Stimulated activated CD8-positive, alpha-beta memory T cell treated with anti-CD3 and anti-CD28 coated beads, Interleukin-15, amount 100 ng/mL, for 1 hour (primary cell): ENCODE measurements at places on chromosomes 16 and 17.

- DNase-seq = no peak
These were observed 40.0 kb upstream of the CD300E start for GRCh38 chr17:74663561-74663960.

- no peak for DNase-seq
These were observed 4.5 kb upstream of the FOXL1 start for GRCh38 chr16:86573646-86574508.

DNA sequence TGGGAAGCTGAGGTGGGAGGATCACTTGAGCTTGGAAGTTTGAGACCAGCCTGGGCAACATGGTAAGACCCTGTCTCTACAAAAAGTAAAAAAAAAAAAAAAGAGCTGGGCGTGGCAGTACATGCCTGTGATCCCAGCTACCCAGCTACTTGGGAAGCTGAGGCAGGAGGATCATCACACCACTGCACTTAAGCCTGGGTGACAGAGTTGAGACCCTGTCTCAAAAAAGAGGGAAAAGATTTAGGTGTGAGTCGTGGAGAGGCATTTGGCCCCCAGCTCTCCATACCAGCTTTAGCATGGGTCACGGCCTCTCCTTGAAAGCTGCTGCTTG is 19.1 kb downstream of the ST6GALNAC2 start:
- no peak for DNase-seq

DNA sequence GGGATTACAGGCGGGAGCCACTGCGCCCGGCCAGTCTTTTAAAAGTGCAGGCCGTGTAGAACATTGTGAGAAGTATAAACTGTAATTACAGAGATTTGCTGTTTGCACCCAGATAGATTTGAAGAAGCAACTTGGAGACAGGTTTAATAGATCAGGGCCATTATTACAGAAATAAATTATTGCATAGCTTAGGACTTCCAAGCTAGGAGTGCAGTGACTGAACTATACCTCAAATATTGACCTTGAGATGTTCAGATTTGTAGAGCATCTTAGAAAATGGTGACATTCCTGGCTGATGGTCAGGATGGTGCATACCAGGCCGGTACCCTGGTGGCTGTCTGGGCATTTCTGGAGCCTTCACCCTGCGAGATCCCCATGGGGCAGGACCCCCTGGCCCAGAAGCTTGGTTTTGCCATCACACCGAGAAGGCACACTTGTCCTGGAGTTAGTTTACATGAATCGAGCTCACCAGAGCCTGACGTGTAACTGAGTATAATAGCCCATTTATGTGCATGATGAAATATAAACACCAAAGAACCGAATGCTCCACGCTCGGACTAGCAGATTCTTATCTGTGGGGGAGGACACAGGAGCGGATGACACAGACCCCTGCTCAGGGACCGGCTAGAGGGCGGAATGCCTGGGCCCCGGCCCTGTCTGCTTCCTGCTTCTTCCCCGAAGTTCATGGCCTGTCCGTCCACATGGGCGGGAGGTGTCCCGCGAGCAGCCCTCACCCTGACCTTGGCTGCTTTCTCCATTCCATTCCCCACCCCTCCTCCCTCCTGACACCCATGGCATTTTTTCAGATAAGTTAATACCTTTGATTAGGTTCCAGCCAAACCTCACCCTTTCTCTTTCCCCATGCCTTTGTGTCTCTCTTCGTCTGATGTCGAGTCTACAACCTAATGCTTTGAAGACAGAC is 32.1 kb downstream of the CCDC40 start:
- no peak for DNase-seq

DNA sequence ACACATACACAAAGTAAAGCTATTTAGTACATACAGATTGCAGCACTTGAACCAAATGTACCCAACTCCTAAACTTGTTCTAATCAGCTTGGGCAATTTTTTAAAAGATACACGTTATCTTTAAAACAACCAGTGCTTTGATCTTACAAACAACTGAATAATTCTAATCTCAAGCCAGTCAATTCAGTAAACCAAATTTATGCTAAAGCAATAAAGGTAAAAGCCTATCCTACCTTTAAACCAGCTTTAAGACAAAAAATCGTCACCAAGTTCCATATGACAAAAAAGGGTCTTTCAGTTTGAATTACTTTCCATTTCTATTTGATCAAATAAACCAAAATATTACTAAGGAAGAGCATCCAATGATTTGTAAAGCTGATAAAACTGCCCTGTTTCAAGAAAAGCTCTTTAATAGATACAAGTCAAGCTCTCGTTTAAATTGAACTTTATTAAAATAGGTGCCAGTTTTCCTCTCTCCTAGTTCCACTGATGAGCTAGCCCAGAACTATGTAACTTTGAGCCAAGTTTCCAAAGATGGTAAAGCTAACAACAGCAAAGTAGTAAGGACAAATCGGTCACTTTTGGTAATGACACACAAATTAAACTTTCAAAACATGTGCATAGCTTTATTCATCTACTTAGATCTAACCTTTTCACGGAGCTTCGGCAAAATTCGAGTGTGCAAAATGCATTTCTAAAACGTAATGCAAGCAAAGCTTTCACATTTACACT is 10.2 kb downstream of the CRYBA1 start:
- no peak for DNase-seq

DNA sequence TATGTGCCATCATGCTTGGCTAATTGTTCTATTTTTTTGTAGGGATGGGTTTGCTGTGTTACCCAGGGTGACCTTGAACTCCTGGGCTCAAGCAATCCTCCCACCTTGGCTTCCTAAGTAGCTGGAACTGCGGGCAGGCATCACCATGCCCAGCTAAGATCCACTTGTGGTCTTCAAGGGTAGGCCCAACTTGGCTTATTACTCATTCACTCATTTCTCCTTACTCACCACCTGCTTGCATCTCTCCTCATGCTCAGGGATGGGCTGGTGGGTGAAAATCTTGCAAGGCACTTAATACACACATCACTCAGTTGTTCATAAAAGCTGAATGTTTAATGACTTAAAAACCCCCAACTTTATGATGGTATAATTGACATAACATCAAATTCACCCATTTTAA is 207.8 kb downstream of the SHISA9 start:
- DNase-seq = no peak

DNA sequence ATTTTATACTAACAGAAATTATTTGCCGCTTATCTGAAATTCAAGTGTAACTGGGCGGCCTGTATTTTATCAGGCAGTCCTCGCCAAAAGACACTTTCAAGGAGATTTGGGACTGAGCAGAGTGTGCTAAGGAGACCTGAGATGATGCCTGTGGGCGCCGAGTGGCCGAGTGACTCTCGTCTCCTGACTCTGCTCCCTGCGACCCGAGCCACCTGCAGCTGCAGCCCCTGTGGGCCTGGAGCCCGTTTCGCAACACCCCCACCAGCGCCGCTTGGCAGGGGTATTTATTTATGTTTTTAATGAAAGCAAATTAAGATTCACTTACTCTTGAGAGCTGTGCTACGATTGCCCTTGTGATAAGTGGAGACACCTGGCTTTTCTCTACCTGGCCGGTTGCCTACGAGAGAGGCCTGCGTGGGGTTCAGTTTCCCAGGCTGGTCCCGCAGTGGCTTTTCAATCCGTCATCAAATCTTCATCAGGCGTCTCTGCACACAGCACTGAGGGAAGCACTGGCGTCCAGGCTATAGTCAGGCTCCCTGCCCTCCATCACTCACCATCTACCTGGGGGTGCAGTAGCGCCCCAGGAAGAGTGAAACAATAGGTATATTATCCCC is 124.0 kb downstream of the SEC14L1 start:
- DNase-seq = no peak

GRCh38 chr17:28724500-28725165 is 1.4 kb downstream of the TLCD1 start:
- no peak for DNase-seq

GRCh38 chr16:77057161-77057774 is 133.7 kb upstream of the MON1B start:
- no peak for DNase-seq

GRCh38 chr17:31095236-31096105 is 694 bp downstream of the NF1 start:
- no peak for DNase-seq

GRCh38 chr17:16050844-16051243 is 51.2 kb downstream of the TTC19 start:
- no peak for DNase-seq

DNA sequence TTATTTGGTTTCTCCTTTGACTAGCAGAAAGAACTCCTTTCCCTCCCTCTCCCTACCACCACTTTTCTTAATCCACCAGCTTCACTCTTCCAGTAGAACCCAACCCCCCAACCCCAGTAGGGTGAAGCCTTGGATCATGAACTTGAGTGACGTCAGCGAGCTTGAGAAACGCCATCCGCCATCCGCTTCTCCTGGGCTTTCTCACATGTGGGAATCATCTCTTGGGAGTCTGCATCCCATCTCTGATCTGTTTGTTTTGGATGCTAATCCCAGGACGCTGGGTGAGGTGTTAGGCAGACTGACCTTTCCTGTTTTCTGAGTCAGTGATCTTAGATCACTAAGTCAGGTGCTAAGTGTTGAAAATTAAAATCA is 16.0 kb upstream of the SOX9 start:
- DNase-seq = no peak

- DNase-seq = no peak
These were observed 27.2 kb upstream of the TOB1 start for GRCh38 chr17:50893183-50893993.

GRCh38 chr16:26475596-26475995 is 591.1 kb upstream of the C16orf82 start:
- no peak for DNase-seq

- no peak for DNase-seq
These were observed 26.9 kb upstream of the LITAF start for GRCh38 chr16:11613381-11614303.

- DNase-seq = no peak
These were observed 10.3 kb upstream of the FZD2 start for GRCh38 chr17:44546671-44547606.

GRCh38 chr16:49382916-49383315 is 9.3 kb downstream of the C16orf78 start:
- DNase-seq = no peak

GRCh38 chr17:19290066-19290705 is 53.0 kb downstream of the EPN2 start:
- no peak for DNase-seq

GRCh38 chr17:19975601-19976000 is 2.0 kb downstream of the AKAP10 start:
- DNase-seq = no peak

DNA sequence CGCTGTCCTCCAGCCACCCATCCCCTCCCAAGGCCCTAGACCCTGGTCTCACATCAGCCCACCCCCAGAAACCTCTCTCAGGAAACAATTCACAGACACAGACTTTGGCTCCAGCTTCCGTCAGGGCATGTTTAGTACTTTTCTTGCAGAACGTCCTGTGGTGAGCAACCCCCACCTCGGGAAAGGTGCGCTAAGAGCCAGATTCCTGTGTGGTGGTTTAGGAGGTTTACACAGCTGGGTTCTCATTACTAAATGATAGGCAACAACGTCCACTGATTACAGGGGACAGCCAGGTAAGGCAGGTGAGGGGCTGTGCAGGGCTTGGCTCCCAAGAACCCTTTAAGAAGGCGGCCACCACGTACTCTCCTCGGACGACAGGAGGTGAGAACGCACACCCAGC is 29.3 kb downstream of the KIFC3 start:
- no peak for DNase-seq

- DNase-seq = no peak
These were observed 2.5 kb upstream of the SLC13A2 start for GRCh38 chr17:28470914-28471366.

DNA sequence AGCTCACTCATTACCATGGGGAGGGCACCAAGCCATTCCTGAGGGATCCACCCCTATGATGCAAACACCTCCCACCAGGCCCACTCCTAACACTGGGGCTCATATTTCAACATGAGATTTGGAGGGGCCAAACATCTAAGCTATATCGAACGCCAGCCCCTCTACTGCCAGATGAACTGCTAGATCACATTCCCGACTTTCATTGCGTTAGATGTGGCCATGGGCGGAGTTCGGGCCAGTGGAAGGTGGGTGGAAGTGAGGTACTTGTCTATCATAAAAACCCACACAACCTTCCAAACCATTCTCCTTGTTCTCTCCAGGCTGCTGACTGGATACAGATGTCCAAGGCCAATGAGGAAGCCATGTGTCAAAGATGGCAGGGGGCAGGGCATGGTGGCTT is 27.0 kb upstream of the ANKRD40CL start:
- no peak for DNase-seq

- no peak for DNase-seq
These were observed 49.4 kb downstream of the IQCK start for GRCh38 chr16:19767497-19767896.

GRCh38 chr17:81253358-81254131 is 14.4 kb downstream of the NDUFAF8 start:
- DNase-seq = peak; percentile 41

DNA sequence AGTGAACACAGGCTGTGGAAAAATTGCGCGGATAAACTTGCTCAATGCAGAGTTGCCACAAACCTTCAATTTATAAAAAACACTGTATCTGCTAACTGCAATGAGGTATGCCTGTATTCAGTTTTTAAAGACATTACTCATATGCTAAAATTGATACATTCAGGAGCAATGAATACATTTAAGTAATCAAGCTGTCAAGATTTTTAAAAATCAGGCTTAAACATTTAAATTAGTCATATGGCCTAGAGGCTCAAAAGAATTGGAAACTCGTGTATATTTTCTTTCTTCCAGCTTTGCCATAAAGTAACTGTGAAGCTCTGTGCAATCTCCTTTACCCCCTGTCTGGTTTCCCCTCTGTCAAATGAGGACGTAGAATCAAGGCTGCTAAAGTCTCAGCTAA is 4.1 kb downstream of the SYNRG start:
- no peak for DNase-seq

DNA sequence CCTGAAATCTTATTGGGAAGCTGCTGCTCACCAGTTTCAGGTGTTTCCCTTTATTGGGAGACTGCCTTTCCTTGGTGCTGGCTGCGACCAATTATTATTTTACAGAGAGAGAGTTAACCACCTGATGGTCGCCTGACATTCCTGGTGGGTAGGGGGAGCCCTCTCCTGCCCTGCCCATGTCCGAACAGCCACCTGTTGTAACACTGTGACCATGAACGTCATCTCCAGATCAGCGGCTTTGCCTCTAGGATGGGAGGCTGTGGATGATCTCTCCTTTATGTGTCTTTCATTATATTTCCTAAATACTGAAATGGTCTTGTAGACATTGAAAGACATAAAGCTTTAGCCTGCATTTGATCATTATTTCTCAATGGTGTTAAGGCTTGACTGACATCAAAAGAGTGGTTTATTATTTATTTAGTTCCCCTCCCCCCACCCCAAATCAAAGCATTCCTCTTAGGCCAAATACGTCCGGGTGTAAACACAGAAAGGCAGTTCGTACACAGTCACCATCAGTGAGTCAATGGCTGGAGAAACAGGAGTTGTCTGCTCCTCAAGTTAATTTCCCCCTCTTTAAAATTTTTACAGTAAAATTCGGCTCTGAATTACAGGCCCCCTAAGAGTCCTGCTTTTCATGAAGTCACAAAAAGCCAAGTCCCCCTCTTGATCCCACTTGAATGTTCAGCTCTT is 57.8 kb upstream of the CACNG5 start:
- DNase-seq = no peak

DNA sequence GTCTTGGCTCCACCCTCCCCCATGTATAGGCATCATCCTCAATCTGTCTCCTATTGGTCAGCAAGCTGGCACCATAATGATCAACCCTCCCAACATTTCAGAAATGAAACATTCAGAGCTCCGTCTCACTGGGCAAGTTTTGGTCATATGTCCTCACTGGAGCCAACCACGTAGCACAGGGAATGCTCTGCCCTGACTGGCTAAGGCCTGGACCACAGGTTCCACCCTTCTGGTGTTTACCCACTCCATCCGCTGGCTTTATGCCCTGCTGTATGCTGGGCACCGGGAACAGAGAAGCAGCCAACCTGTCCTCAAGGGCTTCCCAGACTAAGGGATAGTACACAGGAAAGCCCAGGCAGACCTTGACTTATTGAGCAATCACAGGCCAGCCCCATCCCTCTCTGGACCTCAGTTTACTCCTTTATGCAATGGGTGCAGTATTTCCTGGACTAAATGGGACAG is 20.5 kb downstream of the MYO15A start:
- no peak for DNase-seq
